ENCODE measurements at places on chromosomes 7 and 10.

GRCh38 chr10:73872190-73872710 is 2.1 kb downstream of the CAMK2G start:
- DNase-seq, result no peak

- no peak for DNase-seq
These were observed 967 bp downstream of the ELFN1 start for GRCh38 chr7:1670894-1671593.

DNA sequence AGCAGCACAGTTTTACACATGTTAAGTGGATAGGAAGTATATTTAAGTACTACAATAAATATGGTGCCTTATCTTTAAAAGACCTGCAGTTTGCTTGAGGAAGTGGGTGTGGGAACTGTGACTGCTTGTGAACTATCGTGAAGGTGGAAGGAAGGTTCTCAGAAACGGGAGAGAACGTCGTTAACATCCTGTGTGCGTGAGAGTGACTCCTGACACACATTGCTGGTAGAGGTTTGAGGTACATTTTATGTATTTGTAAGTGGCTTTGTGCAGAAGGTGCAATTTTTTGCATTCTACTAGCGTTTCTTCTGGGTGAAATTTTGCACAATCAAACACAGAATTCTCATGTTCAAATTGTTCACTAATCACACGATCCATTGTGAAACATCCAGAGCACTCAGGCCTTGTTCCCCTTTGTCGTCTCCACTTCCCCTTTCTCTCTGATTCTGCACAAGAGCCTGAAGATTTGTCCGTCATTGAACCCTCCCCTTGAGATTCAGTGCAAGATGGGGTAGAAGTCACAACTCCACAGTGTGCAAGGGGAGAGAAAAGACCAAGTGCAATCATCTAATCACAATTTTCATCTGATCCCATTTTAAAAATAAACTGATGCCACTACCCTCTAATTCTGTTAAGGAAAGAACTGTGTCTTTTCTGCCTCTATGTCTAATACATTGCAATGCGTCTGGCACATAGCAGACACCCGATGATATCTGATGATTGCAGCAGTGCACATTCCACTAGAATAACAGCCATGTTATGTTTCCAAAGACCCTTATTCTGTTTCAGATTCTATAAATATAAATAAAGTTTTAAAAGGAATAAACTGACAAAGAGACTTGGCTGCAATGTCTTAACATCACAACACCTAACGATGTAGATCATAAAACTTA is 279.9 kb downstream of the NEBL start:
- DNase-seq, result no peak

GRCh38 chr7:116216956-116217571 is 6.7 kb downstream of the TES start:
- DNase-seq, result no peak

- no peak for DNase-seq
These were observed 325.6 kb downstream of the HPSE2 start for GRCh38 chr10:98910048-98910447.

DNA sequence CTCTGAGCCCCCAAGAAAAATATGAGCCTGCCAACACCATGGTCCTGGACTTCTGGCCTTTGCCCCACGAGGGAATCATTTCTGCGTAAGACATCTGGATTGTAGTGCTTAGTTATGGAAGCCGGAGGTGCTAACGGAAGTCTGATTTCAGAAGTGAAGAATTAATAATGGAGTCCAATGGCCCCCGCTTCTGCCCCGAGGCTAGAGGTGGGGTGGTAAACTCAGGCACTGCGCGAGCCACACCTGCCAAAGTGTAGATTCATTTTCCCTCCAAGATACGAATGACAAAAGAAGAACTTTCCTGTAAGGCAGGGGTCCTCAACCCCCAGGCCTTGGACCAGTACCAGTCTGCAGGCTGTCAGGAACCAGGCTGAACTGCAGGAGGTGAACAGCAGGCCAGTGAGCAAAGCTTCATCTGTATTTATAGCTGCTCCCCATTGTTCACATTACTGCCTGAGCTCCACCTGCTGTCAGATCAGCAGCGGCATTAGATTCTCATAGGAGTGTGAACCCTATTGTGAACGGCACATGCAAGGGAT is 22.3 kb downstream of the CNPY1 start:
- no peak for DNase-seq

GRCh38 chr10:114532226-114532625 is 125.8 kb downstream of the ABLIM1 start:
- DNase-seq, result no peak

DNA sequence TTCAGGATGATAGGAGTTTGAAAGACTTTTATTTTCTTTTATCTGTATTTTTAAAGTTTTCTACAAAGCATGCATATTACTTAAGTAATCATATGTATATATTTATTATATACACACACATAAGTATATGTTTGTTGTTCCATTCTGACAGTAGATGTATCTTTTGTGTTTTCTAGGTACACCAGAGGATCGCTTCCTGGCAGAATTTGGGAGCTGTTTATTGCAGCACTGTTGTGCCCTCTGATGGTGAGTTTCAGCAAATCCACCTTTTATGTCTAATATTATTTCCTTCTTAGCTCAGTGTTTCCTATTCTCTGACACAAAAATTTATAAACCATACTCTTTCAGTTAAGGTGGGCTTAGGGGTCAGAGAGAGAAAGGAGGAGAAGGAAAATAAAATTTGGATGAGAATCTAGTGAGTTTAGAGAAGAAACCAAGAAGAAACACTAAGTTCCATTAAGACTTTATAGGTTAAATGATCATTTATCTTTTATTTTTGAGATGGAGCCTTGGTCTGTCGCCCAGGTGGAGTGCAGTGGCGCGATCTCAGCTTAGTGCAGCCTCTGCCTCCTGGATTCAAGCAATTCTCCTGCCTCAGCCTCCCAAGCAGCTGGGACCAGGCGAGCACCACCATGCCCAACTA is 59.2 kb upstream of the OIT3 start:
- DNase-seq, result no peak

DNA sequence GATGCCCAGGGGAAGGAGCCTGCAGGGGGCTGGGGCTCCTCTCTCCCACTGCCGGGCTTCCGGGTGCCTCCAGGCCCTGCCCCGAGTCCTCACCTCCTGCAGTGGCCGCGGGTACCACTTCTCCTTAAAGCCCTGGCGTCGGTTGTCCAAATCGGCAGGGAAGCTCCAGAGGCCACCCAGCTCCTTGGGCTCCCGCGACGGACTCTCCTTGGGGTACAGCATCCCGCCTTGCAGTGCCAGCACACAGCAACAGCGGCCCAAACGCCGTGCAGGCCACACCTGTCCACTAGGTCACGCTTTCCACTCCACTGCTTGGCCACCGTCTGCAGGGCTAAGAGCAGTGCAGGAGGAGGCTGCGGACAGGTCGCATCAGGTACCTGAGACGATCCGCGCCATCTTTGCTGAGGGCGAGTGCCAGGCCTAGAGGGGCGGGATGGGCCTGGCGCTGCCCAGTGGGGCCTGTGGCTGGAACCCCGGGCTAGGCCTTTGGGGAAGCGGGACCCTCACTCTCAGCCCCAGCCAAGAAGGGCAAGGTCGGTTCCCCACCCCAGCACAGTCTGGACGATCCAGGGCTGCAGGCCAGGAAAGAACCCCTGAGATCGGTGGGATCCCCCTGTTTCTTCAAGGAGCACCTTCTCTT is 47.7 kb upstream of the ZNF479 start:
- DNase-seq, result no peak

- DNase-seq, result no peak
These were observed 94.4 kb downstream of the JAZF1 start for GRCh38 chr7:28086198-28086597.

- DNase-seq, result no peak
These were observed 78.4 kb downstream of the SLC16A9 start for GRCh38 chr10:59631237-59631636.

DNA sequence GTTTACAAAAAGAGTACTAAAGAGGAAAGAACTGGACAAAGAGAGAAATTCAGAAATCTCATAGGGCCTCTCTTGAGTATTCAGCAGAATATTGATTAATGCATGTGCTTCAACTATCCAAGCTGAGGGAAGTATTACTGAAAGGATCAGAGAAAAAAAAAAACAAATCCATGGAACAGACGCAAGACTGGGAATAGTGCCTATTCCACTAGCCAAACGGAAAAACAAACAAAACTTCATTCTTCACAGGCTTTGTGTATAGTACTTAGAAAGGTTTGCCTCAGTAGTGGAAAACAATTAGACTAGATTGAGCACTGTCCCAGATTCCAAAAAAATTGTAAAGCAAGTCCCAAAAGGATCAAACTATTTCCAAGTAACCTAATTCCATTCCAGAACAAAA is 106.2 kb downstream of the TFEC start:
- no peak for DNase-seq

- no peak for DNase-seq
These were observed 48.3 kb upstream of the FAM171A1 start for GRCh38 chr10:15419279-15419874.

- no peak for DNase-seq
These were observed 90.8 kb downstream of the ARMH3 start for GRCh38 chr10:101965075-101965765.

DNA sequence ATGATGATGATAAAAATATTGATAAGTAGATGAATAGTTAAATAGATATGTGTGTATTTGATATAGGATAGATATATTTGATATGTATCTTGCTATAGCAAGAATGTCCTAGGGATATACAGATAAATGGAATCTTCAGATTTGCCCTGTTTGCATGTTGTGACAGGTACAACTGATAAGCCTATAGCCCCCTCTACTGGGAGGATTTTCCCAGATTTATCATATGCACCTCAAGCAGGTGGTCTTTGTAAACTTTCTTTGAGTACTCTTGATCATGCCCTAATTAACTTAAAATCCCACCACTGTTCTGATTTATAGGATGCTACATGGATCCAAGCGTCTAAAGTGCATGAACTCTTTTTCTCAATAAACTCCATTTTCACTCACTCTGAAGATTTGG is 1050.7 kb downstream of the SORCS3 start:
- no peak for DNase-seq

GRCh38 chr7:100221767-100222444 is 2.2 kb downstream of the PVRIG start:
- no peak for DNase-seq

GRCh38 chr10:101007915-101008822 is 8.6 kb downstream of the LZTS2 start:
- DNase-seq, result no peak

DNA sequence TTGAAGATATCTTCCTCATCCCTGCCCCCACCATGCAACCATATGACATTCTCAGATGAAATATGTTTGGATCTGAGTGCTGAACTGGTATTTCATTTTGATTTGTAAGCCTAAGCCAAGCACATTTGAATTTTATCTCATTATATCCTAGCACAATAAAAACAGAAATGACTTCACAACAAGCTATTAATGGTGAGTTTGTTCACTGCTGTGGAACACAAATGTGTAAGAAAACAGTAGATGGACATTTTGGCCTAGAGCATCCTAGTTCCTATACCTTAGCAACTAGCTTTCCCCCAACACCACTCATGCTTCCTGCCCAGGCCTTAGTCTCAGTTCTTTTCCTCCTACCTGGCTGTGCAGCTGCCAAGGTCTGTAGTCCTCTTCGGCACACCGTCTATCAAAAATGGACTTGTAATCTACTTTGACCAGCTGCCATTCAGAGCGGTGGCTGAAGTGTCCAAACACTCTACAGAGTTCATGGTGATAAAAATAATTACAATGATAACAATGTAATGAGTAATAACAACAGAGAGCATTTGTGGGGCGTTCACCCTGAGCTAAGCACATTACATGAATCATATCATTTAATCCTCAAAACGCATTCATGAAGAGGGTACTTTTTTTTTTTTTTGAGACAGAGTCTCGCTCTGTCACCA is 491.9 kb downstream of the SORCS1 start:
- DNase-seq, result no peak

Data from activated CD8-positive, alpha-beta memory T cell treated with anti-CD3 and anti-CD28 coated beads for 1 hour (primary cell).